ENCODE measurements at places on chromosomes 16 and 17.
A peak's percentile ranks its signal among the peaks of the same experiment; 100 is the strongest.

DNA sequence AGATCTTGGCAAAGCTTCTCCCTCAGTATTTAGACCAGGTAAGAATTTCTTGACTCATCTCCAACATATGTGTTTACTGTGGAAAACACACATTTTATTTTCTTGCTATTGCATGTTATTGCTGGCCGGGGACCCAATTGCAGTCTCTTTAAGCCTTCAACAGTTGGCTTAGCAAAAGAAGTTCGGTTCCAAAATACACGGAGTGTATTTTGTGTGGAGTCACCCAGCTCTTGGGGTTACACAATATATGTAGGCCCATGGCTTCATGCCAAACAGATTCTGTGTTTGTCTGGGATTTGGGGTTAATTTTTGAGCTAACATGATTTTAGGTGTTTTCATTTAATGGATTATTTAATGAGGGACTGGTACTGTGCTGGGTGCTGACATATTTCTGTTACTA, 4.0 kb downstream of the ALDH3A2 start:
- DNase-seq, result no peak

GRCh38 chr17:57114085-57114673, 29.1 kb downstream of the AKAP1 start:
- DNase-seq, result no peak

- no peak for DNase-seq
Measured at GRCh38 chr17:64036198-64036922, 15.9 kb upstream of the ICAM2 start.

DNA sequence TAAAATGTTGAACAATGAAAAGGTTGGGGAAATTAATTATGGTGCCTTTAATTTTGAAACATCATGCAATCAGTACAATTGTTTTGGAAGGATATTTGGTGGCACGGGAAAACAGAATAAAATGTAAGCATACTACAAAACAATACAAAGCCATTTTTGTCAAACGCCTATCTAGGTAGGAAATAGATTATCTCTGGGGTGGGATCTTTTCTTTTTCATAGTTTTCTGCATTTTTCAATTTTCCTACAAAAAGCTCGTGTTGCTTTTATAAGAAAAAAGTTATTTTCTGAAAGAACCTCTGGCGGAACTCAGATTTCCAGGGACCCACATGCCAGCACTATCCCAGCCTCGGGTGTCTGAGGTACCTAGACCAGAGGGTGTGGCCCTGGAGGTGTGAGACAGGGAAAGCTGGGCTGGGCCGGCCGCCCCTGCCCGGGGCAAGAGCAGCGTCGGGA, 961 bp upstream of the MAP3K3 start:
- no peak for DNase-seq

DNA sequence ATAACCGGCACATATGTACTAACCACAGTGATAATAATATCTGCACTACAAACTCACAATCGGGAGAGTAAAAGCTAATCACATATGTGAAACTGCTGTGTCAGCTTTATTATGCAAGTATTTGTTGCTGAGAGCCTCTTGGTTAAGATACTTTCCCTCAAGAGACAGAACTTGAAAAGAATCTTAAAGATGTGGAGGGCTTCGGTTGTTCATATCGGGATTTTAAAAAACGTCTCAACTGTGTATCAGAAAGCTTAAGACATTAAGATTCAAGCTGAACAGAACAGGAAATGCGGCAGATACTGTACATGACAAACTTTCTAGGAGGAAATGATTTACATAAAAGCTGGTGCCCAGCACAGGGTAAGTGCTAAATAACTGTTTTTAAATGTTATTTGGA, 27.5 kb upstream of the HLF start:
- no peak for DNase-seq

DNA sequence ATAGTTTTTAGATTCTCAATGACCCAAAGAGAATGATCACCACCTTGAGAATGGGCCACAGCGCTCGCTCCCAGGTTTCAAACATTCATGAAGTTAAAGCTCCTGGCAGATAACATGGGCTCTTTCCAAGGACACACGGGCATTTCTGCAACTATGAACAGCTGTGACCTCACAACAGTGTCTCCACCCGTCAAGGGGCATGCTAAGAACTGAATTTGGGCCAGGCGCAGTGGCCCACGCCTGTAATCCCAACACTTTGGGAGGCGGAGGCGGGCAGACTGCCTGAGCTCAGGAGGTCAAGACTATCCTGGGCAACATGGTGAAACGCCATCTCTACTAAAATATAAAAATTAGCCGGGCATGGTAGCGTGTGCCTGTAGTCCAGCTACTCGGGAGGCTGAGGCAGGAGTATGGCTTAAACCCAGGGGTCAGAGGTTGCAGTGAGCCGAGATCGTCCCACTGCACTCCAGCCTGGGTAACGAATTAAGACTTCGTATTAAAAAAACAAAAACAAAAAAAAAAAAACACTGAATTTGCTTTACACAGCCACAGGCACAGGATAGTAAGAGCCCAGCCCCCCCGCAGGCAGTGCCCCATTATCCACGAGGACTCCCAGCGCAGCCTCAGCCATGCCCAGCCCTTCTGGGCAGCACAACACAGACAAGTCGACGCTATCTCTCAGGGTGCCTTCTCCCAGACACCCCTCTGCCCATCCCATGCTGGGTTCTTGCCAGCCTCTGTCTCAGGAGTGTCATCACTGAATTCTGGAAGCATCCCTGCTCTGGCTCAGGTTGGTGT, 7.2 kb downstream of the USP7 start:
- no peak for DNase-seq

GRCh38 chr17:75843577-75844529, at the start of gene UNC13D:
TSS of gene UNC13D (minus strand) at chr17:75844404. CDS start at chr17:75844337, 67 bp downstream.
- no peak for DNase-seq

DNA sequence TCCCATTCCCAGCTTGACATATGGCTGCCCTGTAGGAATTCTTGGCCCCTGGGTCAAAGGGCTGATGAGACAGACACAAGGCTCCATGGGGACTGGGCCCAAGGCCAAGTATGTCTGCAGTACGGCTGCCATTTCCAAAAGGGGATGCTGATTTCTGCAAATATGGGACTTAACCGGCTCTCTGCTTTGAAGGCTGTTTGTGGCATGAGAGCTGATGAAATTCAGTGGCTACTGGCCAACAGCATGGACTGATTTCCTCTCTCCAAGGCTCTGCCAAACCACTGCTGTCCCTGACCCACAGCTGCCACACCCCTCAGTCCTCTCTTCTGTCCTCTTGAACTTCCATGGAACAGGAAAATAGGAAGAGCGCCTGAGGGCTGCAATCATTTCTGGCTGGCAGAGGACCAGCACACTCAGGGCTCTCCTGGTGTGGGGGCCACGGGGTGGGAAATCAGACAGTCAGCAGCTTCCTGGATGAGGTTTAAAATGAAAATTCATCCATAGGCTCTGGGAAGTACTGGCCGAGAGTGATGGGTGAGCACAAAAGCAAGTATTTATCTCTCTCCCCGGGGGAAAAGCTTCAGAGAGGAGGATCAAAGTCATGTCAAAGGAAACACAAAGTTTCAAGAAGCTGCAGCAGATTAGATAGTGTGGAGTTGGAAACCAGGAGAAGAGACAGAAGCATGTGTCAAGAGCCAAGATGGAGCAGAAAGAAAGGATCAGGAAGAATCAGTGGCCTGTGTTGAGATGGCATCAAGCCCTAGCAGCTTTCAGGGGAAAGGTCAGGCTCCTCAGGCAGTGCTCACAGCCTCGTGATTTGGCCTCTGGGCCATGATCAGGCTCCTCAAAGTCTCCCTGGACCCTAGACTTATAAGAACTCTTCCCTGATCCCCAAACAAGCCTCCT, 64.1 kb upstream of the SREBF1 start:
- DNase-seq, result no peak

- DNase-seq, result no peak
Measured at GRCh38 chr17:42340691-42341127, 47.5 kb downstream of the STAT3 start.

- no peak for DNase-seq
Measured at GRCh38 chr16:15515992-15516391, 81.6 kb downstream of the BMERB1 start.

- DNase-seq, result no peak
Measured at GRCh38 chr16:25478476-25478875, 213.3 kb upstream of the HS3ST4 start.

- DNase-seq, result no peak
Measured at GRCh38 chr16:31879937-31880321, 6.3 kb downstream of the ZNF267 start.

DNA sequence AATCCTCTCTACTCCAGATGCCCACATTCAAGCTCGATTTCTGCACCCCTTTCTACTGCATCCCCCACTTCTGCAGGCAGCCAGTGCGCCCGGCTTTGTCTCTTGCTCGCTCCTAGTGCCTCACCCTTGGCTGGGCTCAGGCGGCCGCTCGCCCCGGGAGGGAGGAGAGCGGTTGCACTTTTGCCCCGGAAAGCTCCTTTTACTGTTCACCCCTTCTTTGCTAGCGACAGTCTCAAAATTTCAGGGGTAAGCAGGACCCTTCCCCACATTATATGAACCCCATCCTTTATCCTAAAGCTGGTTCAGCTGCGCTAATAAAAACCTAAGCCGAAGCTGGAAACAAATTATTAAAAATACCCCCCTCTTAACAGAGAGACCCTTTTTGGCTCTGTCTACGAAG, 1.0 kb downstream of the HOXB5 start:
- no peak for DNase-seq

GRCh38 chr17:82869536-82869935, 29.7 kb upstream of the ZNF750 start:
- no peak for DNase-seq

DNA sequence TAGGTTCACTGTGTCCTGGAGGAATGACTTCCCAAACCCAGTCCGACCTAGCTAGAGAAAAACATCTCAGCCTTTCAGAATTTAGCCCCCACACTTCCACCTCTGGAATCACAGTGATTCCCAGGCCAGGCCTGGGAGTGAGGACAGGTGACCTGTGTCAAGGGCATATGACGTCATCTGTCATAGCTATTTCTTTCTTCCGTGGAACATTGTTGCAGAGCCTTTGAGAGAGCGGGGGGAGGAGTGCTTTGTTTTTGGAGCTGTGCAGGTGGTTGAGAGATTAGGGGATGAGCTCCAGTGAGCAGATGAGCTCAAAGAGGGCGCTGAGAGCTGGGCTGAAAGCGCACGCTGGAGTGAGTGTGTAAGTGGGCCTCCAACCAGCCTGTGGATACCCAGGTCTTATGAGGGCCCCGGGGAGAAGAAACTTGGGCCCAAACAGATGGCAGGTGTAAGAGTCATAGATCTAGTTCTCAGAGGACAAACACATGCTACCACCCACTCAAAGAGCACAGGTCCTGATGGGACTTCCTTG, 344.8 kb downstream of the SNX29 start:
- no peak for DNase-seq

- no peak for DNase-seq
Measured at GRCh38 chr16:75044800-75045361, 46.1 kb downstream of the ZNRF1 start.

DNA sequence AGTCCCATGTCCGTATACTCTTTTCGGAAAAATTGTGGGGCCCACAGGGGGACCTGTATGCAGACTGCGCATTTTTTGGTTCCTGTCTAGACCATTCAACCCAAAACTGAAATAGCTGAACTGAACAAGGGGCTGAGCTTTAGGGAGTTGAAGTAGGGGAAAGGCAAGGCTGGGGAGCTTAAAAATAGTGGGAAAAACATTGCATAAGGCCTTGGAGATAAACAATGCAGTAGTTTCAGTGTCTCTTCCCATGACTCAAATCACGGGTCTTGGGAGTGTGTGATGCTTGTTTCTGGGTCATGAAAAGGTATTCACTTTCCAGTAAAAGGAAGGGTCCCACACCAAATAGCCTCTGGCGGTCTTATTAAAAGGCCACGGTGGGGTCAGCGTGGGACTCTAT, 402.8 kb upstream of the SALL1 start:
- DNase-seq, result no peak

DNA sequence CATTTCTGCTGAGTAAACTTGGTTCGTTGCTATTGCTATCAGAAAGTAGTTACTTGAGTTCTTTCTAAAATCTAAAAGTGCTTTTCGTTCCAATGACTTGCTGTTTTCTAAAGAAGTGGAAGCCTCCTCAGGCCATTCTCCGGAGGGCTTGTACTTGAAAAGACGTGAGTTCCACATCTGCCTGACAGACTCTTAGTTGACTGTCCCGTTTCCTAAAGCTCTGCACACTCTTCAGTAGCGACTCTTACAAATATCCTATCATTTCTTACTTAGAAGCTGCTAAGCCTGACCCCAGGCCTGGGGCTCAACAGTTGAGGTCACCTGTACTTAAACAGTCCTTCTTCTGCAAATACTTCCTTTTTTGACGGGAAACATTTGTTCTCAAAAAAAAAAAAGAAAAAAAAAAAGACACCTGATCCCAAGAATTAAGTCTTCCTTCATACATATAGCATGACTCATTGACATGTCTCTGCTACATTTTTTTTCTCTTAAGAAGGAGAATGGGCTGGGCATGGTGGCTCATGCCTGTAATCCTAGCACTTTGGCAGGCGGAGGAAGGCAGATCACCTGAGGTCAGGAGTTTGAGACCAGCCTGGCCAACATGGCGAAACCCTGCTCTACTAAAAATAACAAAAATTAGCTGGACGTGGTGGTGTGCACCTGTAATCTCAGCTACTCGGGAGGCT, 61.5 kb downstream of the DHRS7C start:
- no peak for DNase-seq

GRCh38 chr17:80812362-80813088, 179.1 kb upstream of the CHMP6 start:
- no peak for DNase-seq

GRCh38 chr16:82626791-82627261, at the start of gene CDH13:
TSS of gene CDH13 (plus strand) at chr16:82626969.
- peak; percentile 36 for DNase-seq

DNA sequence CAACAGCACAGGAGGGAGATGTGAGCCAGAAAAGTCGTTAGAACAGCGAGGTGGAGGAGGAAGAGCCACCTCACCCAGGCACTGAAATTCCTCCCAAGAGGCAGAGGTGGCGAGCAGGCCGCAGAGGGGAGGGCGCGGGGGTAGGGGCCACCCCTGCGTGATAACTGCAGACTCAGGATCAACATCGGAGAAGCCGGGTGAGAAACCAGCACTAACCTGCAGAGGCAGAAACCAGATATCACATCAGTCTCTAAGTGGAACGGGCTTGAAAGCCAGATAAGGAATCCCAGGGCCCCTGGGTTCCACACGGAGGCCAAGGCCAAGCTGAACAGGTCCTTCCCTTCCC, 39.4 kb upstream of the ZC3H18 start:
- DNase-seq, result no peak

DNA sequence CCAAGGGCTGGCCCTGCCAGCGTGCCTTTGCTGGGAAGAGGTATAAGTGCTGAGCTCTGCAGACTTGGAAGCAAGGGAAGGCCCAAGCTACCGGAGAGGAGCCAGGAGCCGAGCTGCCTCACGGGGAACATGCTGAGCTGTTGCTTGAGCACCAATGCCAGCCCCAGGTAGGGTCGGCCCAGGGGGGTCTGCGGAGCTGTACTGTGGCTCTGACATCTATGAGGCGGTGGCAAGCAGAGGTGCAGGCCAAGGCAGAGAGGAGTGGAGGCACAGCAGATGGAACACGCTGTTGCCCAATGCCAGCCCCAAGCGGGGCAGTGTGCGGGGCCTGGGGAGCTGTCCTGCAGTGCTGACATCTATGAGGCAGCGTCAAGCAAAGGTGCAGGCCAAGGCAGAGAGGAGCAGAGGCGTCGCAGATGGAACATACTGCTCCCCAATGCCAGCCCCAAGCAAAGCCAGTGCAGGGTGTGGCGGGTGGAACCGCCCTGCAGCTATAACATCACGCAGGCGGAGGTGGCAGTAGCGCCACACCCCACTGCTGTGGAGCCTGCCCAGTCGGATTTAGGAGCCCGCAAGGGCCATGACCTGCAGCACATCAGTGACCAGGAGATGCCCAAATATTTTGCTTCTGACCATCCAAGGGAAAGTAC, 10.0 kb downstream of the GGA2 start:
- no peak for DNase-seq

Measured in NCI-H748 treated with DMSO at 0.1 percent for 48 hours (cell line).